ENCODE measurements at places on chromosomes 4 and X.

GRCh38 chrX:134569306-134569705 lies 89.0 kb downstream of the PLAC1 start:
- DNase-seq = no peak

GRCh38 chr4:151038452-151039157 lies 23.5 kb upstream of the LRBA start:
- no peak for DNase-seq

- no peak for DNase-seq
Observed at GRCh38 chrX:121836000-121836399, 788.6 kb downstream of the GLUD2 start.

GRCh38 chr4:127846061-127846460 lies 34.6 kb upstream of the PLK4 start:
- DNase-seq = no peak

- no peak for DNase-seq
Observed at GRCh38 chr4:142663828-142664227, 182.3 kb downstream of the INPP4B start.

GRCh38 chr4:85806334-85806733 lies 331.4 kb downstream of the ARHGAP24 start:
- DNase-seq = no peak

DNA sequence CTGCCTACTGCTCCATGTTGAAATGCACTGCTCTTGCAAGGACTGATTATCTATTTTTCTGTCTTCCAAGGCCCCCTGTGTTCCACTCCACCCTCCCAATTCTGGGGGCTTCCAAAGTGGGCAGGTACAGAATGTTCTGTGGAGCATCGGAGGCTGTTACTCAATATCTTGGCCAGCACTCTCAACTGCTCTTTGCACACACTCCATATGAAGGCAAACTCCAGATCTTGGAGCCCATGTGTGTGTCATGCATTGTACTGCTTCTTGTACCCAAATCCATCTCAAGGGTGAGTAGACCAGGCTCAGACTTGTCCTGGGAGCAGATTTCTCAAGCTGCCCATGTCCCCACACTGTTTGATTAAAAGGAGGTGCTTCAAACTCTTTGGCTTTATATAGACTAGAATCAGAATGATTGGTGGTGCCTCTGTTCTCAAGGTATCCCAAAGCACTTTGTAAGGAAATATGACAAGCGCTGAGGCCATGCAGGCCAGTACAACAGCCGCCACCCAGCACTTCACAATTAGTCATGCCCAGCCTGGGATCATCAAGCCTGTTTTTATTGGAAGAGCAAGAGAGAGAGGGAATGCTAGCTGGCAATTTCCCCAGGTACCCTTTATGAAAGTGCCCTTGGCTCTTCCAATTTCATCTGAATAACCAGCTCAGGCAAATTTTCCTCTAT lies 44.3 kb downstream of the AR start:
- DNase-seq = no peak

DNA sequence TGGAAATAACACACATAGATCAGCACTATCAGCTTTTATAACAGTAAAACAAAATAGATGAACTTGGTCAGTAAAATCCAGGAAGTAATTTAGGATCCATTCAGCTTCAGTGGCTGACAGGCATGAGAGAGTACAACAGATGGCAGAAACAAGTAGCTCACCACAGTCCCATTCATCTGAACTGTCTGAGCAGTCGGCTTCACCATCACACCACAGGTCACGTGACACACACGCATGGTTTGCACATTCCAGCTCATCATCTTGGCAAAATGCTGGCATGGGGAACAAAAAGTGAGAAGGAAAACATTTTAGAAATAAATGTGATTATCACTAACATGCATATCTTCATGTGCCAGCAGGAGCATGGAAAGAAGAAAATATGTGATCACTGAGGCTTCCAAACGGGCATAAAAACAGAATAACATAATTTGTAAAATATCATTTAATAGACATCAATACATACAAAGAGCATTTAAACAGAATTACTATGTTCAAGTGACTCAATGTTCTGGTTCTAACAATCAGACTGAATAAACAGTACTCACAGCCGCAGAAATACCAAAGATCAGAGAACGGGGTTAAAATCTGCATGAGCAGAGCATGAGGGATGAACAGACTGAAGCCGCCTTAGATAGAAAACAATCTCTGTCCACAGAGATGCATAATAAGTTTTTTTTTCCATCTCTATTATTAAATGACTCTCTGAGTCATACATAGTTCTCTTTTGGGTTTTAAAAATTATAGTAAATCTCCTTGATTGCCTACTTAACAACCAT lies 158.1 kb downstream of the ATP10D start:
- no peak for DNase-seq

DNA sequence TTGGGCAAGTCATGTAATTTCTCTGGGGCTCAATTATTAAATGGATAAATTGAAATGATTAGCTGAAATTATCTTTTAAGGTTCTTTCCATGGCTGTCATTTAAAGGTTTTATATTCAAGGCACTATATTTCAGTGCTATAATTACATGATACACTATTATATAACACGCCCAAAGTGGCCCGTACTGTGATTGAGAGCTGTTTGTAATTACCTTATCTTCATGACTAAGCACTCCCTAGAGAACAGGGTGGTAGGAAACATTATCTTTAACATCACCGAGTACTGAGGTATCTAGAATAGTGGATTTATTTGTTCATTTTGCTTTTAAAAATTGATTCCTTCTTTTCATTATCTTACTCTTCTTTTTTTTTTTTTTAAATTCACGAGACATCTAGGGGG lies 79.0 kb downstream of the DIAPH2 start:
- DNase-seq = no peak

GRCh38 chr4:136709897-136710296 lies 822.4 kb downstream of the PCDH18 start:
- no peak for DNase-seq

DNA sequence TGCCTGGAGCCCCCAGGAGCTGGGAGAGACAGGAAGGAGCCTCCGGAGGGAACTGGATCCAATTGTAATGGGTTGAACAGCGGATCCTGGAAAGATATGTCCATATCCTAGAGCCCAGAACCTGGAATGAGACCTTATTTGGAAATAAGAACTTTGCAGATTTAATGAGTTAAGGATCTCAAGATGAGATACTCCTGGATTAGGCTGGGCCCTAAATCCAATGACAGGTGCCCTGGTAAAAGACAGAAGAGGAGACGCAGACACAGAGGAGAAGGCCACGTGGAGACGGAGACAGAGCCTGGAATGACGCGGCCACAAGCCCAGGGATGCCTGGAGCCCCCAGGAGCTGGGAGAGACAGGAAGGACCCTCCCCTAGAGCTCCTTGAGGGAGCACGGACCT lies 34.1 kb downstream of the P2RY8 start:
- no peak for DNase-seq

DNA sequence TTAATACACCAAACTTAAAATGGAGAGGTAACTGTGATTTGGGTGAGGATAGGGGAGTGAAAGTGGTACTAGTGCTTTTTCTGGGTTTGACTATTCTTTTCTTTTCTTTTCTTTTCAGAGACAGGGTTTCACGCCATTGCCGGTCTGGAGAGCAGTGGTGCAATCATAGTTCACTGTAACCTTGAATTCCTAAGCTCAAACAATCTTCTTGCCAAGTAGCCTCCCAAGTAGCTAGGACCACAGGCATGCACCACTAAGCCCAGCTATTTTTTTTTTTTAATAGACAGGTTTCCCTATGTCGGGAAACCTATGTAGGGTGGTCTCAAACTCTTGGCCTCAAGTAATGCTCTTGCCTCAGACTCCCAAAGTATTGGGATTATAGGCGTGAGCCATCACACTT lies 3.0 kb upstream of the ARMCX4 start:
- no peak for DNase-seq

- no peak for DNase-seq
Observed at GRCh38 chr4:170729897-170730296, 640.1 kb upstream of the AADAT start.

- no peak for DNase-seq
Observed at GRCh38 chr4:107996949-107997788, 7.5 kb downstream of the HADH start.

DNA sequence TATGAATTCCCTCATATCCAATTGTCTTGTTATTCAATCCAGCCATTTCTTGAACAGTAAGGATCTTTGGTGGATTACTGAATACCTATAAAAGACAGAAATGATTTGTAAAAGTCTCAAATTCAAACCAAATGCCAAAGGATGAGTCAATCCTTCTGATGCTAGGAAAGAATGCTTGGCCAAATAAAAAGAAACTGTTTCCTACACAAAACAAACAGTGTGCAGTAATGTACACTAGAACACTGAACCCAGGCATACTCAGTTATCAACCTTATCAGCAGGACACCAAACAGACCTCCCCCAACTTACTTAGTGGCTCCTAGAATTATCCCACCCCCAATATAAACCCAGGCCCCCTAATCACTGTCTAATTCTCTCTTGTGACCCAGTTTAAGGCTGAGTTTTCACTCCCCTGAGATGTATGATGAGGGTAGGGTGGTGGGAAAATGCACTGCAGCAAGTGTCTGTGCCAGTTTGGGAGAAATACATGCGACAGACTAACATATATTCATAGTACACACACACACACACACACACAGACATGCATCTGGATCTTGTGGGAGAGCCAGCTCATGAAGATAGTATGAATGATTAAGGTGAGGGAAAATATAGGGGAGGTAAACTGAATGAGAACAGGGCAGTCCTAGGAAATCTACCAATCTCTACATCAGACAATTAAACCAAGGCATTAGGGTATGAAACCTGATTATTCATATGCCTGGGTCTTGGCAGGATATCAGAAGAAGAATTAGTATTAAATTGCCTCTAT lies 35.0 kb downstream of the CLDN2 start:
- DNase-seq = no peak

- no peak for DNase-seq
Observed at GRCh38 chr4:1171311-1172227, 814 bp downstream of the SPON2 start.

- DNase-seq = no peak
Observed at GRCh38 chrX:23820235-23820782, 37.3 kb downstream of the SAT1 start.

DNA sequence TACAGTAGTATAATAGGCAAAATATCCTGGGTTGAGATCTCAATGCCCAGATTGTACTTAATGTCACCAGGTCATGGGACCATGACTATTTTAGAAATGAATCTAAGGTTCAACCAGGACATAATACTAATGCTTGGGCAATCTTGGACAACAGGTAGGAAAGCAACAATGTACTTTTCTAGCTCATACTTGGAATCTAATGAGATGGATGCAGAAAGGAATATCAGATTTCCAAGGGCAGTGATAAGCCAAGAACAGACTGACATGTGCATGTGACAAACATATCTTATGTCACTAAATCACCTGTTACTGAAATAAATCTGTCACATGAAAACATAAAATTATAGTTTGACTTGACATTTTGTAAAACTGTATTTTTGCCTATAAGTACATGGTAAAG lies 51.1 kb downstream of the RPS6KA3 start:
- no peak for DNase-seq

DNA sequence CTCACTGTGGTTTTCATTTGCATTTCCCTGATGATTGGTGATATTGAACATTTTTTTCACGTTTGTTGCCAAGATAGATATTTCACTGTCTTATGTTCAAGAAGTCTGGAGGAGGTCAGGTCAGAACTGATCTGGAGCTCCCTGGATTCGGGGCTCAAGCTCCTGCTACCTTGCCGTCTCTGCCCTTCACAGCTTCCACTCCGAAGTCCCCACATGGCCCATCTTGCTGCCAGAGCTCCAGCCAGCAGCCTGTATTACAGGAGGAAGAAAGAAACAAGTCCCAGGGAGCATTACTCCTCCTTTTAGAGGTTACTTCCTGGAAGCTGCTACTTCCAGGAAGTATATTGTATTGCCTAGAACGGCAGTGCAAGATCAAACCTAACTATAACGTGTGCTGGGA lies 17.9 kb upstream of the CDKN2AIP start:
- no peak for DNase-seq

DNA sequence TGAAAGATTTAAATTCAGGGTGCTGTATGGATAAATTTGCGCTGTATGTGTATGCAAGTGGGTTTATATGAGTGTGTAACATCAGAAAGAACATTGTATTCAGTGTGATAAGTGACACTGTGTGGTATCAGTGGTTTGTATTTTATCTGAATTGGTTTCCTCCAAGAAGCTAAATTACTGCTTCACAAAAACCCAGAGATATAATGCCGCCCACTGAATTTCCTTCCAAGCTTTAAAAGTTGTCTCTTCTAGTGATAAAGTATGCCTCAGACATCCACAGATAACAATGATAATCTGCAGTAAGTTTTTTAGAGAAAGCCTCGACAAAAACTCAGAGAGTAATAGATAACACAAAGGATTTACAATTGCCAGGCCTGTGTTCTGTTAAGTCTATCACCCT lies 710.6 kb upstream of the HS3ST1 start:
- DNase-seq = no peak

DNA sequence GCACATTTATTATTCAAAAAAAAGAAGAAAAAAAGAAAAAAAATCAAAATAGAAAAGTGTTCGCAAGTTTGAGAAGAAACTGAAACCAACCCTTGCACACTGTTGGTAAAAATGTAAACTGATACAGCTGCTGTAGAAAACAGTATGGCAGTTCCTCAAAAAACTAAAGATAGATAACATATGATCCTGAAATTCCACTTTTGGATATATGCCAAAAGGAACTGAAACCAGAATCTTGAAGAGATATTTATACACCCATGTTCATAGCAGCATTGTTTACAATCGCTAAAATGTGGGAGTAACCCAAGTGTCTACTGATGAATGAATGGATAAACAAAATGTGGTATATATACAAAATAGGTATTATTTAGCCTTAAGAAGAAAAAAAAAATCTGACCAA lies 155.4 kb downstream of the TBCK start:
- DNase-seq = no peak

DNA sequence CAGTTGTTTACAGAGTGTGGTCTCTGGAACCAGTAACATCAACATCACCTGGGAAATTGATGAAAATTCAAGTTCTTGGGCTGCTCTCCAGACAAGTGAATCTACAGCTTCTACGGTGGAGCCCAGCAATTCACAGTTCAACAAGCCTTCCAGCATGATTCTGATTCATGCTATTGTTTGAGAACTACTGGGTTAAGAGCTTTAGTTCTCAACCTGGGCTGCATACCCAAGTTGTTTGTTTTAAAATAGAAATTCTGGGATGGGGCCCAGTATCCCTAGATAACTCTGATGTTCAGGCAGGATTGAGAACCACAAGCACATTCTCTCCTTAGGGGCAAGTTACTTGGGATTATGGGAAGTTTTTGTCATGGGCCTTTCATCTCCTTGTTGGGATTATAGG lies 37.9 kb upstream of the PGK1 start:
- no peak for DNase-seq

- DNase-seq = no peak
Observed at GRCh38 chr4:172125443-172125842, 312.2 kb downstream of the GALNTL6 start.

DNA sequence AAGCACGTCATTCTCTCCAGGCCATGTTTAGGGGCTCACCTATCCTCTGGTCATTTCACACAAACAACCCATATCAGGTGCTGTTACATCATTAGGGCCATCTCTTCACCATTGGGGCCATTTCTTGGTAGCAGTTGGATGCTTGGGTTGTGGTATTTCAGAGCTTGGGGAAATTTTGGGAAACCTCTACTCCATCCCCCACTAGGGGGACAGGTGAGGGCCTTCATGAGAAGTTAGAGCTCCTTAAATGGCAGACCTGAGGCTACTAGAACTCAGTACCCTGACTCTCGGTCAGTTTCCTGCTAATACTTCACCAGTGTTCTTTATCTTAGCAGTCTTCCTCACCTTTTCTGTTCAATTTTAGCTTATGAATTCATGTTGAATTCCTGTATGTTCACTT lies 50.2 kb downstream of the ZNF827 start:
- no peak for DNase-seq

All from activated CD8-positive, alpha-beta memory T cell treated with anti-CD3 and anti-CD28 coated beads for 4 hours (primary cell).